ENCODE measurements at places on chromosomes 13 and 19. TPM values are rescaled to one million over a fixed set of nuclear protein-coding genes. Genes with fewer than 3 reads are reported as not detected.

The ERFL gene
- total RNA-seq: not detected

The VSTM1 gene
- total RNA-seq: not detected

The ETV2 gene
- total RNA-seq: 0.51 TPM

The TPRX1 gene
- total RNA-seq: not detected

The ZNF729 gene
- not detected for total RNA-seq

The KCNJ14 gene
- total RNA-seq: 0.42 TPM

The PSG6 gene
- not detected for total RNA-seq

The NKPD1 gene
- total RNA-seq: 2.3 TPM

The ZNF813 gene
- total RNA-seq: 1.3 TPM

The MISP3 gene
- total RNA-seq: 2.3 TPM

The LSR gene
- 85.6 TPM for total RNA-seq

The SIGLECL1 gene
- not detected for total RNA-seq

The SIGLEC9 gene
- not detected for total RNA-seq

The ZNF850 gene
- 3.9 TPM for total RNA-seq

The ZNF763 gene
- 0.09 TPM for total RNA-seq

The EMC10 gene
- total RNA-seq: 84.2 TPM

The ATP7B gene
- 4.5 TPM for total RNA-seq

The CBY2 gene
- total RNA-seq: not detected

The CYP4F2 gene
- total RNA-seq: 0.14 TPM

The LIG1 gene
- total RNA-seq: 37.2 TPM

The NXNL1 gene
- not detected for total RNA-seq

The MRI1 gene
- 61.5 TPM for total RNA-seq

The TMIGD2 gene
- not detected for total RNA-seq

The CCDC194 gene
- total RNA-seq: not detected

The ADGRE2 gene
- total RNA-seq: 3.5 TPM

All from airway epithelial cell (primary cell).